ENCODE measurements at places on chromosomes 4 and X.

GRCh38 chrX:152907084-152907651, 9.3 kb downstream of the ZNF185 start:
- no peak for DNase-seq

- DNase-seq = no peak
These were observed 1.6 kb downstream of the MED14 start for GRCh38 chrX:40733706-40734105.

DNA sequence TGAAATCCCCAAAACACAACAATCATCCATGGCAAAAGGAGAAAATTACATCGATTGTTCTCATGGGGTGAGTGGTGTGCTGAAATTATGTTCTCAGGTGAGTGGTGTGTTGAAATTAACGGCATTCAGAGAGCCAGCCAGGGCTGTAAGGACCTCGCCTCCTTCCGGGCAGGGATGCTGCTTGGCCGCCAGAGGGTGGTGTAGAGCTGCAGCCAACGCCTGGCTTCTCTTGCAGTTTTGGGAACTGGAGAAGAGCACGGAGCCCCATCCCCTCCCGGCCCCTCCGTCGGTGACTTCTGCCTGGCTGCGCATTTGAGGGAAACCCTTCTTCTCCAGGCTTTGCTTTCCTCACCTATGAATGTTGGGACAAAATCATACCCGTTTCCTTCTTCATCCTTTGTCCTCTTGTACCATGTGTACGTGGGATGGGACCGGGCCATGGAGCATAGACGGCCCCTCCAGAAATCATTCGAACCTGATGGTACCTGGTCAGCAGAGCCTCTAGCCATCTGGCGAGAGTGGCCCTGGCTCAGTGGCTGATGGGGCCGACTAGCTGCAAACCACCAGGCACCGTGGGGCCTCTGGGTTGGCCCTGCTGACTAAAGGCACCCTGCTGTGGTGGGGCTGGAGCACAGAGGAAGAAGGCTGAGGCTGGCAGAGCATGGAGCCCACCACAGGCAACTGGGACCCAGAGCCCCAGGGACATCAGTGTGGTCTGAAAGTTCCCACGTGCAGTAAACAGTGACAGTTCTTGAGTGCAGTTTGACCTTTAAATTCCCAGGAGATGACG, 28.4 kb downstream of the TRMT44 start:
- peak; percentile 40 for DNase-seq

DNA sequence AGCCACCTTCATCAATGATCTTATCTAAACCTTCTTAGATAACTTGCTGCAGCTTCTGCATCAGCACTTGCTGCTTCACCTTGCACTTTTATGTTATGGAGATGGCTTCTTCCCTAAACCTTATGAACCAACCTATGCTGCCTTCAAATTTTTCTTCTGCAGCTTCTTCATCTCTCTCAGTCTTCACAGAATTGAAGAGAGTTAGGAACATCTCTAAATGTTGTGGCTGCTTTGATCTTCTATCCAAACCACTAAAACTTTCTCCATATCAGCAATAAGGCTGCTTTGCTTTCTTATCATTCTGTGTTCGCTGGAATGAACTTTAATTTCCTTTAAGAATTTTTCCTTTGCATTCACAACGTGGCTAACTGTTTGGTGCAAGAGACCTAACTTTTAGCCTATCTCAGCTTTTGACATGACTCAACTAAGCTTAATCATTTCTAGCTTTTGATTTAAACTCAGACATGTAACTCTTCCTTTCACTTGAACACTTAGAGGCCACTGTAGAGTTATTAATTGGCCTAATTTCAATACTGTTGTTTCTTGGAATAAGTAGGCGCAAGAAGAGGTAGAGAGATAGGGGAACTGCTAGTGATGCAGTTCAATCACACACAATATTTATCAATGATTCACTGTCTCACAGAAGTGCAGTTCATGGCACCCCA, 36.1 kb upstream of the CORIN start:
- DNase-seq = no peak

Measured in left ventricle myocardium inferior (tissue), 1 donor.